ENCODE measurements at places on chromosomes 5 and 9.

- DNase-seq: no peak
Observed at GRCh38 chr5:160166069-160166972, 47.1 kb upstream of the PWWP2A start.

GRCh38 chr5:56763182-56763581 is 52.2 kb upstream of the MAP3K1 start:
- DNase-seq: no peak

DNA sequence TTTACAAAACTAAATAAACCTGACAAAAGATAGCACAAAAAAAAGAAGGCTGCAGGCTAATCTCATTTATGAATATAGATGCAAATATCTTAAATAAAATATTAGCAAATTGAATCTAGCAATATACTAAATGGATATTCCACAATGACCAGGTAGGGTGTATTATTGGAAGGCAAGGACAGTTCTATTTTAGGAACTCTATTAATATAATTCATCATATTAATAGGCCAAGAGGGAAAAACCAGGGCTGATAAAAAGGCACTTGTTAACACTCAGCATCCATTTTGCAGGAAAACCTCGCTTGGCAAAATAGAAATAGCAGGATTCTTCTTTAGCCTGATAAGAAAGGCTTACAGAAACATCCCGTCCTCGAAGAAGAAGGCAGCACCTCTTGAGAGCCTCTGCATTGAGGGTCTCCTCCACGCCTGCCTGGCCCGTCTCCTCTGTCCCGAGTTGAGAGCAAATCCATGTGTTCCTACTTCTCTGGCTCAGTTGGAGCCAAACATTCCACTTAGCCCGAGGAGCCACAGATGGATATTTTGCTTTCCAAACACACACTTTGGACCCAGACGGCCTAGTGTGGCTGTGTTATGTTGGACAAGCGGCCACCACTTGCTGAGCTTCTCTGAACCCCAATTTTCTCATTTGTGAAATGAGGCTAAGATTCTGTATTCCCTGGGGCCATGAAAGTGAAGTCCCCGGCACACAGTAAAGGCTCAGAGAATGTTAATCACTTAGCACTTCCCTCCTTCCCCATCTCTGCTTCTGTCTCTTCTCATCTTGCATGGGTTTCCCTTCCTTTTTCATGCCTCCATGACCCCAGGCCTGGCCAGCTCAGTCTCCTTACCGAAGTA is 181.8 kb upstream of the MVB12B start:
- no peak for DNase-seq

- DNase-seq: no peak
Observed at GRCh38 chr9:93376411-93376810, 75.1 kb upstream of the FAM120A start.

DNA sequence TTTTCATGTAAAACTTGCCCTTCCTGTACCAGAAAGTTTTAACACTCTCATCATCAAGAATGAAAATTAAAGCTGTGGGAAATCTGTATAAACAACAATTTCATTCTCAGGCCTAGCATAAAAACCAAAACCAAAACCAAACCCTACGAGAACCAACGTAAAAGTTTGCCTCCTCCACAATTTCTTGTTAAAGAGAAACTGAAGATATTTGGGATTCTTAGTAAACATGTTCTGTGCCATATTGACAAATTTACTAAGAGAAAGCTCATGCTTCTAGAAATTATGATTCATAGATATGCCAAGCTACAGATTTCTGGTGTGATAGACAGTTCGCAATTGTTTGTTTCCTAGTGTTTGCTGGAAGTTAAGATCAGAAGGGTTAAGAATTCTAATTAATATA is 801.0 kb upstream of the NUDT12 start:
- DNase-seq: no peak

- DNase-seq: no peak
Observed at GRCh38 chr5:151006704-151007334, 13.6 kb upstream of the GPX3 start.

GRCh38 chr5:75668977-75669689 is 48.1 kb downstream of the POC5 start:
- DNase-seq: no peak

GRCh38 chr5:123594434-123594833 is 82.5 kb downstream of the CSNK1G3 start:
- no peak for DNase-seq

Measured in iPS DF 6.9 (cell line).